Stimulated activated CD8-positive, alpha-beta memory T cell treated with anti-CD3 and anti-CD28 coated beads, Interleukin-4, amount 100 ng/mL, for 4 hours (primary cell): ENCODE measurements at places on chromosomes 4 and X.

GRCh38 chrX:36986231-36986630 is 21.9 kb upstream of the FAM47C start:
- DNase-seq, result no peak

GRCh38 chr4:95158626-95159025 is 390.1 kb downstream of the UNC5C start:
- no peak for DNase-seq

GRCh38 chr4:8647626-8648025 is 55.1 kb downstream of the CPZ start:
- no peak for DNase-seq

- no peak for DNase-seq
These were observed 138.0 kb downstream of the PDGFRA start for GRCh38 chr4:54367059-54367458.

DNA sequence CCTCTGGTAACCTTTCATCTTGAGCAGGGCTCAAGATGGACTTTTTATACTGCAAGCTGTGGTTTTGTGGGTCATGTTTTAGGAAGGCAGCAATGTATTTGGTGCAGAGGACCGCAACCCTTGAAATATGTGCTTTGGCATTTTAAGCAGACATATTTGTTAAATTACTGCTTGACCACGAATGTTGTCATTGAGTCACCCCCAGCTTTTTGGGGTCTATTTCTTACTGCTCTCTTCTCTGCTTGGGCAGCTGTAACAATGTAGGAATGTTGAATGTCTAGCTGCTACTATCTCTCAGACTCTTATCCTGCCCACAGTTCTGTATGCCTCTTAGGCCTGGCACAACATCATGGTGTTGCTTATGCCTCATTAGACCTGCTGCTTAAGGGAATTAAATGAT is 6.0 kb downstream of the RBPJ start:
- no peak for DNase-seq

DNA sequence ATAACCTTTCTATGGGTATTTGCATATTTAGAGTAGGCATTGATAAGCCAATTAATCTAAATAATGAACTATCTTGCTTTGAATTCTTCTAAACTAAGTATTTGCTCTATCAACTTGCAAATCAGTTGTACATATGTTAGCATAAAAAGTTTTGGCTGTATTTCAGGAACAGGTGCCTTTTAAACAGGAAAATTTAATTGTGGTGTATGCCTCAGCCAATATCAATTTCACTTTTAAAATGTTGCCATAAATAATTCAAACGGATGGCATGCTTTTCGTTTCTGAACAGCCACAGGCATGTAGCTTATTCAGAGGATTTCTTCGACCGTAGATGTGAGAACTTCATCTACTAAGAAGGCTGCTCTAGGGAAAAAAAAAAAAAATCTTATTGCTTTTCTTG is 99.9 kb downstream of the DCLK2 start:
- DNase-seq, result no peak

DNA sequence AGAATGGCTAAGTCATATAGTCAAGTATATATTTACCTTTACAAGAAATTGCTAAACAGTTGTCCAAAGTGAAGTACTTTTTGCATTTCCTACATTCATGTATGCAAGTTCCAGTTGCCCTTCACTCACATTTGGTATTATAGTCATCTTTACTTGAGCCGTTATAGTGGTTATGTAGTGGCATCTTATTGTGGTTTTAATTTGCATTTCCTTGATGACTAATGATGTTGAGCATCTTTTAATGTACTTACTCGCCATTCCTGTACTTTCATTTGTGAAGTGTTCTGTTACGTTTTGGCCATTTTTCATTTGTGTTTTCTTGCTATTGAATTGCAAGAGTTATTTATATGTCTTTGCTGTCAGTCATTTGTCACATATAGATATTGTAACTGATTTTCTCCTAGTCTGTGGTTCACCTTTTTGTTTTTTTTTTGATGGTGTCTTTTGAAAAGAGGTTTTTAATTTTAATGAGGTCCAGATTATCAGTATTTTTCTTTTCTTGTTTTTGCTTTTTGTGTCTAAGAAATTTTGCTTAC is 27.6 kb downstream of the ARFIP1 start:
- no peak for DNase-seq

DNA sequence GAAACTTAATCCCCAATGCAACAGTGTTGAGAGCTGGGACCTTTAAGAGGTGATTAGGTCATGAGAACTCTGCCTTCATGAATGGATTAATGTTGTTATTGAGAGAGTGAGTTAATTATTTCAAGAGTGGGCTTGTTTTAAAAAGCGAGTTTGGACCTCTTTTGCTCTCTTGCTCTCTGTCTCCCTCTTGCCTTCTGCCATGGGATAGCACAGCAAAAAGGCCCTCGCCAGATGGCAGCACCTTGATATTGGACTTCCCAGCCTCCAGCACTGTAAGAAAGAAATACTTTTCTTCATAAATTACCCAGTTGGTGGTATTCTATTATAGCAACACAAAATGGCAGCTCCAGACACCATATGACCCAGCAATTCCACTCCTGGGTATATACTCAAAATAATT is 7.0 kb upstream of the ATP6AP2 start:
- DNase-seq, result no peak

DNA sequence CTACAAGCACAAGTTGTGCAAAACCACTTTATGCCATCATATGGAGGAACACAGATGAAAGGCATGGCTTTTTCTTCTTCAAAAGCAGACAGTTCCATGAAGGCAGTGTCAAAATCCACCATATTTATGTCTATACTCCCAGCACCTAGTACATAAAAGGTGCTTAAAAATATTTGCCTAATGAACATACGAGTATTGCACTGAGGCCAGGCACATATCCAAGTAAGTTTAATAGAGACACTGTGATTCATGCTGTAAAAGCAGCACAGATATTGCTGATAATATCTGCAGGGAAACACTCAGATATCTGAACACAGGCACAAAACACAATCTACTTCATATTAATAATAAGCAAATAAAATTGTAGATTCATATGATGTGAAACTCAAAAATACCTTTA is 48.1 kb upstream of the CXCL8 start:
- no peak for DNase-seq

- DNase-seq, result no peak
These were observed 146.2 kb upstream of the SH3RF1 start for GRCh38 chr4:169416997-169417396.

- no peak for DNase-seq
These were observed 38.5 kb downstream of the ZCCHC12 start for GRCh38 chrX:118862091-118862490.
